ENCODE measurements at places on chromosomes 4 and X.

- DNase-seq: no peak
These were observed 196.3 kb upstream of the ANXA3 start for GRCh38 chr4:78355306-78355705.

GRCh38 chr4:141518222-141518621 lies 118.2 kb upstream of the IL15 start:
- DNase-seq: no peak

- no peak for DNase-seq
These were observed 98.4 kb downstream of the ASMT start for GRCh38 chrX:1713296-1713695.

- no peak for DNase-seq
These were observed 135.4 kb upstream of the GNPDA2 start for GRCh38 chr4:44861756-44862155.

GRCh38 chr4:153232768-153233167 lies 28.5 kb downstream of the TRIM2 start:
- DNase-seq: no peak

DNA sequence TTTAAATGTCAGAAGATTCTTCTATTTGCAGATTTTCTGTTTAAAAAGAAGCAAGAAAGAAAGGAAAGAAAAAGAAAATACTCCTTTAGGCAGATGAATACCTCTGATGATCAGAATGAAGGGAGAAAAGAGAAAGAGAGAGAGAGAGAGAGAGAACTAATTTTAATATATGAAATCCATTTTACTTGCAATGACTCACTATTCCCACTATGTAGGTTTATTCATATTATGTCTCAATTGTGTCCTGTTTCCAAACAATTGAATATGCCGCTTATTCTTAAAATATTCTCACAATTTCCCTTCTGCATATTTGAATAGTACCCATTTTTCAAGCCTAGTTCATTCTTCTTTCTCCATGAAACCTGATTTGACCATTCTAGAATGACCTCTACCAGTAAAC lies 11.7 kb downstream of the MEPE start:
- no peak for DNase-seq

DNA sequence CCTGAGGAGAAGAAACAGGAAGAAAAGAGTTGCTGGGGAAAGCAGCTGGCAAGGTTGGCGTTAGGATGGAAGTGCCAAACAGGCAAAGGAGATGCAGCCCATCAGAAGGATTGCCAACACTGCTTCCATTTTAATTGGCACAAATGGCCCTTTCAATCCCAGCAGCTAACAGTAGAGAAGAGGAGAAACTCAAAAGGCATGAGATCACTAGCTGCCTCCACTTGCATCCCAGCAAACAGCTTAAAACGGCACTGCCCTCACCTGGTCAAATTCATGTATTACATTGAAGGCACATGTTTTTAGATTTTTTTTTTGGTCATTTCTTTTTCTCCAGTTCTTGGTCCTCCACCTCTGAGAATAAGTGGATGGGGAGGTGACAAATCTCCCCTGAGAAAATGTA lies 14.9 kb upstream of the LOC101059915 start:
- DNase-seq: no peak

- no peak for DNase-seq
These were observed 564.2 kb upstream of the PITX2 start for GRCh38 chr4:111187108-111187507.

- no peak for DNase-seq
These were observed 305.4 kb downstream of the ARAP2 start for GRCh38 chr4:35938936-35939335.

DNA sequence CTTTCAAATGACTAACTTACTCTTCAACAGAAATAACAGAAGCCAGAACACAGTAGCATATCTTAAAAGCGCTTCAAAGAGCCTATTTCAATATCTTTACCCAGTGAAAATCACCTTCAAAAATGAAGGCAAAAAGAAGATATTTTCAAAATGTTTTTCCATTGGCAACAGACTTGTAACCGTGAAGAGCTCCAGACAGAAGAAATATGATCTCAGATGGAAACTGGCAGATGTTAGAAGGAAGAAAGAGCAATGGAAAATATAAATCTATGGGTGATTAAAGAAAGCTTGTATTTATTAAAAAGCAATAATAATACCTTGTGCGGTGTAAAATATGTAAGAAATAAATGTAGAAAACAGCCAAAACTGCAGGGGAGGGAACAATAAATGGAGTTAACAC lies 35.7 kb downstream of the PRKG2 start:
- no peak for DNase-seq

- DNase-seq: no peak
These were observed 83.2 kb downstream of the SH3KBP1 start for GRCh38 chrX:19804151-19804550.

DNA sequence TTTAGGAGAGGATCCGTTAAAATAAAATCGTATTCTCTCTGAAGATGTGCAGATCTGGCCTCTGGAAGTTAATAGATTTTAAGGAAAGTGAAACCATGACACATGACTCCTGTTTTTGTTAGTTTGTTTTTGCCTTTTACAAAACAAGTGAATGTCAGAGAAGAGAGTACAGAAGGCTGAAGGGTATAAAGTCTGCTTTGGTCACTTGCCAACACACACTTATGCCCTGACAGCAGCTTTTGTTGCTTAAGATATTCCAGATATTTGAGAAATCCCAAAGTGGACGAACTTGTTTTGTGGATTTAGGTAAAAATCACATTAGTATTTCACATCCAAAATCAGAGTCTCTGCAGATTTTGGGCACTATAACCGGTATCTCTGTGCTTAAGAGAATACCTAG lies 192.4 kb upstream of the RASGEF1B start:
- no peak for DNase-seq

DNA sequence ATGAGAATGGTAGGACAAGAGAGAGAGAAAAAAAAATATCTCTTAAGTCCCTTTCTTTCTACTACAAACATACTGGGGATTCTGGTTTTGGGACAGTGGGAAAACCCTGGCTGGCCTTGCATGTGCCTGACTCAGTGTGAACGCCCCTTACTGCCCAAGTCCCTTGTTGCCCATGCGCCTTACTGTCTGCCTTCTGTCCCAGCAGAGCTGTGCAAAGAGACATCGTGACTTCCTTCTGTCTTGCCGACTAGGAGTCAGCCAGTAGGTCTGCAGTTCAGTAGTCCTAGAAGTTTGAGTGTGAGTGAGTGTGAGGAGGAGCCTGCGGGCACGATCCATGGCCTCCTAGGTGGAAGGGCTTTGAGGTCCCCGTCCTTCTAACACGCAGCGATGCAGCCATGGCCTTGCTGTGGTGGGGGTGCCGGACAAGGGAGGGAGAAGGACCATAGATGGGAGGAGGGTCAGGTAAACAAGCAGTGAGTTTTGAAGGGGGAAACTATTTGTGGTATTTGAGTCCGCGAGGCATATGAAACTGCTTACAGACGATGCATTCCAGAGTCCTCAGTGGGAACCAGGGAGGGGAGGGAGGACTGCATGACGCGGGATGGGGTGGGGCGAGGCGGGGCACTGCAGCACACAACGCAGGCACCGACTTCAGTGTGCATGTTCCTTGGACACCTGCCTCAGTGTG lies at the start of gene XAGE2:
TSS of gene XAGE2 (plus strand) at position 654 of the 688 bp plus-strand sequence. CDS start 994 bp downstream, outside the sequence.
- DNase-seq: no peak

DNA sequence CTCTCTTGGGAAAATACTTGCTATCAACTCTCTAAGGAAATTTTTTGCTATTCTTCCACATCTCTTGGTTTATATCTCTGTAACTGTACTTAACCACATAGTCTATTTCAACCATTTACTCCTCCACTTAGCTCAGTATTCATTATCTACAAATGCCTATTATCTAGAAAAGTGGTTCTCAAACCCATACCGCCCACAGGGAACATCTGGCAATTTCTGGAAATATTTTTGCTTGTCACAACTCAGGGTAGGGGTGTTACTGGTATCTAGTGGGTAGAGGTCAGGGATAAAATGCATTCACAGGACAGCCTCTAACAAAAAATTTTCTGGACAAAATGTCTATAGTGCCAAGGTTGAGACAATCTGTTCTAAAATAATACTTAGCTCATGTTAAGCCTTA lies 14.4 kb downstream of the ATRX start:
- no peak for DNase-seq

GRCh38 chr4:7786040-7786439 lies 153.6 kb downstream of the AFAP1 start:
- no peak for DNase-seq

DNA sequence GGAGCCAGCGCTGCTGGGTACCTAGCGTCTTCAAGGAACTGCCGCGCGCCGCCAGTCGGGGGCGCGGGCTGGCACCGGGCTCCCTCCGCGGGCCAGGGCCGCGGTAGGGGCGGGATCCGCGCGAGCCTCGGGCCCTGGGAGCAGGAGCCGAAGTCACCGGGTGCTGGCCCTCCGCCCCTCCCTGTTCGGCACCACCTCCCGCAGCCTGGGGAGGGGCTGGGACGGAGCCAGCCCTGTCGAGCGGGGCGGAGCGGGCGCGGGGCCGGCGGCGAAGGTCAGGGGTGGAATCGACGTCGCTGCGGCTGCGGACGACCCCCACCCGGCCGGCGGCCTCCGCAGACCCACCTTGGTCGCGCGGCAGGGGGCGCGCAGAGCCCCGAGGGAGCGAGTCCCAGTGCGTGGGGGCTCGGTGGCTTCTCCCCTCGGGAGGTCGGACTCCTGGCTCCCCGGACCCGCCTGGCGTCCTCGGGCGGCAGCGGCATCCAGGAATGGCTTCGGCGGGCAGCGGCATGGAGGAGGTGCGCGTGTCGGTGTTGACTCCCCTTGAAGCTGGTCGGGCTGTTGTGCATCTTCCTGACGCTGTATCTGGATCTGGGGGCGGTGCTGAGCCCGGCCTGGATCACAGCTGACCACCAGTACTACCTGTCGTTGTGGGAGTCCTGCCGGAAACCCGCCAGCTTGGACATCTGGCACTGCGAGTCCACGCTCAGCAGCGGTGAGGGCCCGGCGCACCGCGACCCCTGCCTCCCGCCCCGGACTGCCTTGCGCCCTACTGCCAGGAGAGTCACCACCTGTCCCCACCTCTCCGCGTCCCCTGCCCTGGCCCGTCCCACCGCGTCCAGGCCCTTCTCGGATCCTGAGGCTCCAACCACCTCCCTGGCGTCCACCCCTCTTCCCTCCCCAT lies 50.5 kb upstream of the FAM47C start:
- DNase-seq: no peak

DNA sequence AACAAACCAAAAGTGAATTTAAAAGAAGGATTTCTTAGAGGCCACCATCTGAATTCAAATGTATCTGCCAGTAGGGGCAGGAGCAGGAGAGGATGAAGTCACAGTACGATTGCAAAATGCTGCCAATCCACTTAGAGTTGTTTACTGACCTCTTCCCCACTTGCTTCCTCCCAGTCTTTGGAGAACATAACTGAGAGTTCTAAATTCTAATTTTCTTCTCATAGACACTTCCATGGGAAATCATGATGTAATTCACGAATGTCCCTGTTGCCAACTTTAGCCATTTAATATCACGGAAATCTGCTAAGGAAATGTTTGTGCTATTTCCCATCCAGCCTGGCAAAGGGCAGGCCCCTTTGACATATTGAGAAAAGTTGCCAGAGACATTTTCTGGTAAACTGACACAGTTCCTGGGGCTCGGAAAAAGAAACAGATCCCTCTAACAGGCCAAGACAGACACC lies 33.6 kb upstream of the NOCT start:
- no peak for DNase-seq

- no peak for DNase-seq
These were observed 1145.5 kb upstream of the POU3F4 start for GRCh38 chrX:82362550-82362949.

DNA sequence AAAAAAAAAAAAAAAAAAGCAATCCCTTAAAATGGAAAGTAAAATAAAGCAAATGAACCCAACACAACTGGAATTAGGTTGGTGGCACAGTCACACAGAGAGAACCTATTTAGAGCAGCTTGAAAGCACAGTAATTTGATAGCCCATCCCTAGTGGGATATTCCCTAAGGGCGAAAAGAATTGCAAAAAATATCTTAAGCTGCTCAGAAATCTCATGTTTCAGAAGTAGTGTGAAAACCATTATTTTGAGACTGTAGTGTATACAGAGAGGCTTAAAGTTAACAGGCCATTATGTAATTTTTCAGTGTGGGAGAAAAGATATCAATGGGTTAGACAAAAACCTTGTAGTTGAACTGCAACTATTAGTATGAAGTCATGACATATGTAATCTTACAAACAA lies 40.0 kb upstream of the DHX15 start:
- no peak for DNase-seq

DNA sequence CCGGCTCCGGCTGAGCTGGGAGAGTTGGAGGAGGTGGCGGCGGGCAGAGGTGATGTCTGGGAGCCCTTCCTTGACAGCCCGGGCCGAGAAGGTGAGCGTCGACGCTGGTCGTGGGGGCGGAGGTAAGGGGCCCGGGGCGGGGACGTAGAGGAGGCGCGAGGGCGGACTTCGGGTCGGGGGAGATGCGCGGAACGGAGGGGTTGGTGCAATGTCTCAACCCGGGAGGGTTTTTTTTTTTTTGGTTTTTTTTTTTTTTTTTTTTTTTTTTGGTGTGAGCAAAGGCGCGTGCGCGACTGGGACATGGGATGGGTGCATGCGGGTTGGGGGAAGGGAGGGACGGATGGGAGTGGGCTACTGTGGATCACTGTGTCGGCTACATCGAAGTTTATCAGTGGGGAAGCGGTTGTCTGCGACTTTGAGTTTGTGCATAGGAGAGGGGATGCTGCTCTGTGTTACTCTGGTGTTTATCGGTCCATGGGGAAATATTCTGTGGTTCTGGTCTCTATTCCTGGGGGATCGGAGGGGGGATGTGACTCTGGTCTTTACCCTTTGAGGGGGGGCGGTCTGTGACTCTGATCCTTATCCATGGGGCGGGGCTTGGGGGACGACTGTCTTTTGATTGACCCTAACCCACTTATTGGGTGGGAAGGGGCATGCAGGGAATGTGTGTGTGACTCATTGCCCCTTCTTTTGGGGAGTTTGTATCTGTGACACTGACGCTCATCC lies 537 bp downstream of the RBM10 start:
- no peak for DNase-seq

- no peak for DNase-seq
These were observed 902 bp upstream of the LARP1B start for GRCh38 chr4:128060121-128060698.

DNA sequence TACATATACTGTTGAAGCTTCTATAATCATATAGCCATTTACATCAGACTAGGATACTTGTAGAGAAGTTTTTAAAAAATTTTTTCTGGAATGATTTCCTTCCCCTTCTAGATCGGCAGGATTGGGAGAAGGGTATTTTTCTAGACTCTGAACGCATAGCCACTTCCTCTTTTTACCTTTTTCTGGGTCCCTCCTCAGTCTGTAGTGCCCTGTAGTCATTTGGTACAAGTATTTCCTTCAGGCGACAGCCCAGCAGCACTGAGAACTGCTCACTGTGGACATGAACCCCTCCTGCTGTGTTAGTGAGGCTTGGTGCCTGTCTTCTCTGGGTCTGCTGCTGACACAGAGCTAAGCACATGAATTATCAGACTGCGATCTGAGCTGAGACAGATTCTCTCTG lies 255.4 kb downstream of the ARHGAP10 start:
- DNase-seq: no peak

- no peak for DNase-seq
These were observed 35.1 kb downstream of the INPP4B start for GRCh38 chr4:142811034-142811433.

GRCh38 chr4:54855191-54855854 lies 197.6 kb downstream of the KIT start:
- DNase-seq: no peak

- DNase-seq: no peak
These were observed 98.3 kb upstream of the GALNTL6 start for GRCh38 chr4:171714791-171715454.

- DNase-seq: no peak
These were observed 9.2 kb upstream of the TREX2 start for GRCh38 chrX:153454901-153455550.

GRCh38 chrX:10496345-10496965 lies 123.9 kb downstream of the MID1 start:
- DNase-seq: no peak
